ENCODE measurements at places on chromosomes 3 and 15.

DNA sequence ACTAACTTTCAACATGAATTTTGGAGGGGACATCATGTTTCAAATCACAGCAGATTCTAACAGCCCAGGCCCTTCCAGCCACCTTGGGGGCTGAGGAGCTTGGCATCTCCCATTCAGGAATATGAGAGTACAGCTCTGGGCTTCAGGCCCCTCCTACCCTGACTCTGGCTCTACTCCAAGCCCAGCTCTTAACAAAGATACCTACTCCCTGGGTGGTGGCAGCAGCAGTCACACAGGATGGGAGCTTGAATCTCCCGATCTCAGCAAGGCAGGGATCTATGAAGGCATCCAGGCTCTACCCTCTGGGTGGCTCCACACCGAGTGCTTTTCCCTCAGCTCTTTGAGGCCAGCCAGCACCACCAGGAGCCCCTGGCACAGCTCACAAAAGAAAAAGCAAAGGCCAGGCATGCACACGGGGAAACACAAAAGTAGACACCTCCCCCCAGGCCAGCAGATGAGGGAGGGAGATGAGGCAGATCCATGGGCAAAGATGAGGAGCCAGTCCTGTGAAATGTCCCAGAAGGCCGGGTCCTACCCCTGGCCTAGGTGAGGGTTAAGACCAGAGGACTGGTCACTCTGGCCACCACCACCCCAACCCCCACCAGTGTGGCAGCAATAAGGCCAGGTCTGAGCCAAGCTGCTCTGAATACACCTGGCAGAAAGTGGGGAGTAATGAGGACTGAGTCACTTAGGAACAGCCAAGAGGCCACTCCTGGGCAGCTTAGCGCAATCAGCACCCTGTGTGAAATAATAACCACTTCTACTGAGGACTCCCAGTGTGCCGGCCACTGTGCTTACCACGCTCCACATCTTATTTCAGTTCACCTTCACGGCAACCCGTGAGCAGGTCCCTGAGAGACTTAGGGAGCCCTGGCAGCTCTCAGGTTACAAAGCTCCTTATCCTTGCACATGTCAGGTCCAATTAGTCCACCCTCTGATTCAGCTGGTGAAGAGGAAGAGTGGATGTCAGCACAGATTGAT, 24.3 kb downstream of the PLA2G4F start:
- no peak for DNase-seq

- no peak for DNase-seq
These were observed 3.0 kb downstream of the RPL39L start for GRCh38 chr3:187136337-187136736.

DNA sequence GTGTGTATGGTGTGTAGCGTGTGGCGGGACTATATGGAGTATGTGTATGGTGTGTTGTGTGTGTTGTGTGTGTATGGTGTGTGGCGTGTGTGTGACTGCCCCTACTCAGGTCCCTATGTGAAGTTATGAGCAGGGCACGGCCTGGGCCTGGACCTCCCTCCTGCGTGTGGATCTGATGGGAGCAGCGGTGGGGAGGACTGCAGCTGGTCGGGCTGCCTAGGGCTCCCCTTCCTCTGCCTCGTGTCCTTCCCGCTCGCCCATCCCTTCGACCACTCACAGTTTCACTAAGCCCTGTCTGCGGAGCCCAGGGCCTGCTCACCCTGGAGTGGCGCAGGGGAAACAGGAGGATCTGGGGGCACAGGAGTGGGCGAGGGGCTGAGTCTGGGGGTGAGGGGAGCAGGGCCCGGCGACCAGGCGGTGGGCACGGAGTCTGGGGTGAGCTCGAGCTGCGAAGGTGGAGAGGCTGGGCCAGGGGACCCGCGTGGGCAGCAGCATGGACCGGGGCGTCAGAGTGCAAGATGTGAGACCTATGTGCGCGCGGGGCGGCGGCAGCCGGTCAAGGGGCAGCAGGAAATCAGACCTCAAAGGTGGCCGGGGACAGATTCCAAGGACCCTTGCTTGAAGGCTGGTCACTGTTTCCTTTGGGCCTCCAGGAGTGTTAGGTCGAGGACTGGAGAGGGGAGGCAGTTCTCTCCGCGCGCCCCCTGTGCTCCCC, 26.6 kb downstream of the GABRA5 start:
- no peak for DNase-seq

GRCh38 chr3:186979852-186980251, 49.5 kb downstream of the ST6GAL1 start:
- no peak for DNase-seq

GRCh38 chr3:5675319-5675718, 487.8 kb downstream of the EDEM1 start:
- DNase-seq = no peak

DNA sequence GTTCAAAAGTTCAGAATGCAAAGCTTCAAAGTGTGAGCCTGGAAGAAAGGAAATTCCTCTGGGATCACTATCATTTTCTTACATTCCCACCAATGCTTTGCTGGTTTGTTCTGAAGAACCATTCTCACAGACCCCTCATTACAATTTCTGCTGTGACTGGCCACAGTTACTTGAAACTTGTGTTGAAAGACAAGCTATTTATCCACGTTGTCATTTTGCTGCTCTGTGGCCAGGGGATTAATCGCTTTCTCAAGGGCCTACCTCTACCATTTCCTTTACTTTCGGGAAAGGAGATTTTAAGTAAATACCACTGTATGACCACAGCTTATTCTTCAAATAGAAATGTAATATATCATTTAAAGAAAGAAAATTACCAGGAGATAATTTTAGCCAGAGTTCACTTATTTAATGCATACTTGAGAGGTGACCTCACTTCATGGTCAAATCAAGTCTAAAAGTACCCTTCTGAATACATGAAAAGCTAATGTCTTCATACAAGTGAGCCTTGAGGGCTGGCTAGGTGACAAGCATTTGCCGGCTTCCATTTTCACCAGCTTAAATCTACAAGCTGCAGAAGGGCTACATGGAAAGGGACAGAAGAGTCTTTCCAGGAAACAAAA, 69.8 kb upstream of the ROBO2 start:
- DNase-seq = no peak

DNA sequence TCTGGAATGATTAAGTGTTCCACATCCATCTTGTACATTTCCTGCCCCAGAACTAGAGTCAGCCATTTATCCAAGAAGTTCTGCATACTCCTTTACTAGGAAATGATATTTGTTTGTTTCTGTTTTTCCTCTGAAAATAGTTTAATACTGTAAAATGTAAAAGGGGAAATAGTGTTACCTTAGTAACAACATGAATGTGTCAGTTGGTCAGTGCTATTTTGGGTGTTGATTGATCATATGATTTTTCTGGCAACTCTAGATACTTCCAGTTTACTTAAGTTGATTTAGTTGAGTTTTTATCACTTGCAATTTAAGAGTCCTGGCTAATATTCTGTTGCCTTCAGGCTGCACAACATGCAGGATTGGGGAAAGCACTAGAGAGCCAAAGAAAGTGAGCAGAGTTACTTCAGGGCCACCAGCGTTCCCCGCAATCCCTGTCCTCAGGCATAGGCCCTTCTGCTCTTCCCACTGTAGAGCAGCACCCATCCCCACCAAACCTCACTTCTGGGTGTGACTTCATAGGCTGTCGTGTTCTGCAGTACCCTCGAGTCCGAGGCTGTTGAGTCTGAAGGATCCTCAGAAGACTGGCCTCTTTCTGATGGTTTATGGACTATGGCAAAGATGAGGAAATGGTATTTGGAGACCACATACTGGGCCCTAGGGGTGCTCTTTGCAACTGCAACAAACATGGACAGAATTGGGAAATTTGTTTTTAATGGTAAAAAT, 69.0 kb downstream of the CHD2 start:
- no peak for DNase-seq

- DNase-seq = no peak
These were observed 16.0 kb upstream of the EID1 start for GRCh38 chr15:48861813-48862431.

DNA sequence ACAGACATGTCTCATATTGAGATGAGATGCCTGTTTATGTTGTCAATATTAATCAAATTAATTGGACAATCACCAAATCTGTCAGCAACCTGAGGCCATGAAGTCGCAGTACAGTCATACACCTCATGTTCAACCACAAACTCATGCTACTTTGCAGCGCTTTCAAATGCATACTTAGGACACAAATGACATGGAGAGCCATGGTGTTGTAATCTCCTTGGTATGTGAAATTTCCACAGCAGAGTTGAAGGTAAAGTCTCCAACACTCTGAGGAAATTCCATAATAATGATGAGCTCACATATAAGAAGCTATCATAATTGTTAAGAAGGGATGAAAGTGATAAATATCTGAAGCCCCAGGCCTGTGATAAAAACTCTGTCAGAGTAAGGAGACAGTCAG, 873.9 kb downstream of the MCTP2 start:
- DNase-seq = no peak

Data from esophagus squamous epithelium (tissue), 5 donors.